ENCODE measurements at places on chromosomes 2 and 18.
A peak's percentile ranks its signal among the peaks of the same experiment; 100 is the strongest.

DNA sequence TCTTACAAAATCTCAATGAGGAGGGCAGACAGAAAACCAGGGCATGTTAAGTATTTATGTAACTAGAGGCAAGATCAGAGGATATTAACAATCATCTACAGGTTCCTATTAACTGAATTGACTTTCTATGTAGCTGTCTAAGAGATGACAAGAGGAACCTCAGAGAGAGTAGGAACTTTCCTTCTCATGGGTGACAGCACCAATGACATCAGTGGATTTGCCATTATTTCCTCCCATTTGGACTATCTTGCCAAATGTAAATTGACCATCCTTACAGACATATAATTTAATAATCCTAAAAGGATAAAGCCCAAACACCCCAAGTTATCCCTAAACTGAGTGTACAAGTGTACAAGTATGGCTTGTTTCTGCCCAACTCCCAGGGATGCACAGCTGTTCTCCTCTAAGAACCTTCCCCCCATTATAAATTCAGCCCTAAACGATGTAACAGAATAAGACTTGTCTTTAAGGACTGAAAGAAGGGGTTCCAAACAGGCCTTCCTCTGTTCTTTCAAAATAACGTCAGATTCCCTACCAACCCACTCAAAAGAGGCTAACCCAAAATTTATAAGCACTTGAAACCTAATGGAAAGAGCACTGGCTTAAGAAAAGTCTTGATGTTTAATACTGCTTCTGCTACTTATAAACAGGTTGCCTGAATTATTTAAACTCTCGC is 73.4 kb upstream of the CHAC2 start:
- no peak for DNase-seq

- DNase-seq, result no peak
Observed at GRCh38 chr2:28425464-28425835, 32.8 kb downstream of the FOSL2 start.

DNA sequence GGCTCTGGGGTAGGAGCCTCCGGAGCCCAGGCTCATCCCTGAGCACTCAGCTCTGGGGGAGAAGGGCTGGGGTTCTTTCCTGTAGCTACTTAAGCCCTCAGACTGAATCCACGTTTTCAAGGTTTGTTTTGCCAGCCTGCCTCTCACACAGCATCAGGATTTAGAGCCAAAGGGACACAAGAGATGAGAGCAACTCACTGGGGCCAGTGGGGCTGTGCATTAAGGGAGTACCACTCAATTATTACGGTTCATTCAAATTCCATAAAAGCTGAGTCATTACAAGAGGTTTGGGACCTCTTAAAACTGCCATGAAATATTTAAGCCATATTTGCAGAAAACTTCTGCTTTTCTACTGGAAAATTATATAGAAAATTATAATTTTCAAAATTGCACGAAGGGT is 17.1 kb upstream of the SNED1 start:
- DNase-seq, result no peak

GRCh38 chr2:238861013-238861730 is 13.3 kb downstream of the TWIST2 start:
- DNase-seq, result no peak

- DNase-seq, result no peak
Observed at GRCh38 chr2:59288771-59289170, 1047.6 kb upstream of the FANCL start.

- DNase-seq, result peak; percentile 38
Observed at GRCh38 chr2:213129311-213129710, 22.1 kb downstream of the IKZF2 start.

DNA sequence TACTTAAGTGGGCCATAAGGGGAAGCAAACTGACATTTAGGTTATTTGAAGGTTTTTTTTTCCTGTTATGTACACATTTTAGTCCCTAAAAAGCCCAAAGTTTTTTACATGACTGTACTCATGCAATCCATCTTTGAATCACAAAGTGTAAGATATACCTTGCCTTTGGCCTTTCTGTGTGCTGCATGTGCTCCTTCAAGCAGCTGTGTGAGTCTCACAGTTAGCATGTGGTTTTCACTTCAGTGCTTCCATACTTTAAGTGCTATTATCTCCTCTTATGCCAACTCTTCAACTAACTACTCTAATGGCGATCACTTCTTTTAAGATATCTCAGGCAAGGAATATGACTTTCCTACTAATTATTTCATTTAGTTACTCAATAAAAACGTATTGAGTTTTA is 597.1 kb upstream of the ACVR2A start:
- no peak for DNase-seq

- DNase-seq, result no peak
Observed at GRCh38 chr2:26640781-26641564, at the start of gene CIB4. Gene CIB4, minus strand, starts transcription at chr2:26641366. Its CDS starts 52 bp downstream, at chr2:26641314.

DNA sequence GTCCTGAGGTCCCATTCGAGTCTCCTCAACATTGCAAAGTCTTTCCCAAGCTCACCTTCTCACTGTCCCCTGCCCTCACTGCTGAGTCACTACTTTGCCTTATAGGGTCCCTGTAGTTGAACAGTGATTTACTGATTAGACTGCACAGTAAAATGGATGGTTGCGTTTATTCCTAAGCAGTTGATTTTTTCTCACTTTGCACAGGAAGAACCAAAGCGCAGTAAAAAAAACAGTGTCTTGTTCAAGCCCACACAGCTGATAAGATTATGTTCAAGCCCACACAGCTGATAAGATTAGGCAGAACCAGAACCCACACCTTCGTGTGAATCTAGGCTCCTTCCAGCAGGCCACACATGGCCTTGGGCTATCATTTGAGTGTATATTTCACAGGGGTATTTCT is 215.3 kb upstream of the COPS8 start:
- no peak for DNase-seq

- no peak for DNase-seq
Observed at GRCh38 chr2:226446406-226447001, 353.1 kb downstream of the IRS1 start.
